Activated B cell treated with CpG ODN at 0.5 μM for 24 hours (primary cell): ENCODE measurements at places on chromosomes 16 and 17.
A peak's percentile ranks its signal among the peaks of the same experiment; 100 is the strongest.

GRCh38 chr17:49277638-49278037 is 47.1 kb upstream of the PHOSPHO1 start:
- no peaks in the 10 kb centered on the region for H3K36me3 ChIP-seq
- no peak overlapping the region for H3K4me3 ChIP-seq
- no peak for DNase-seq
- no peak overlapping the region for H3K27ac ChIP-seq

GRCh38 chr16:64983963-64984362 is 137.9 kb downstream of the CDH11 start:
- no peak overlapping the region for H3K4me3 ChIP-seq
- H3K27ac ChIP-seq = no peak overlapping the region
- no peaks in the 10 kb centered on the region for H3K4me1 ChIP-seq

- no peak overlapping the region for H3K4me3 ChIP-seq
- DNase-seq = no peak
- no peaks in the 10 kb centered on the region for H3K36me3 ChIP-seq
- no peaks in the 10 kb centered on the region for H3K27me3 ChIP-seq
- H3K27ac ChIP-seq = no peak overlapping the region
- H3K4me1 ChIP-seq = no peaks in the 10 kb centered on the region
These were observed 74.4 kb downstream of the COX10 start for GRCh38 chr17:14143688-14144087.

GRCh38 chr17:80354336-80354735 is 60.6 kb upstream of the ENDOV start:
- no peak overlapping the region for H3K4me3 ChIP-seq
- DNase-seq = no peak
- peaks cover 85% of the 10 kb centered on the region for H3K36me3 ChIP-seq
- no peaks in the 10 kb centered on the region for H3K4me1 ChIP-seq
- H3K27me3 ChIP-seq = no peaks in the 10 kb centered on the region

- H3K4me1 ChIP-seq = peaks cover 96% of the 10 kb centered on the region
- H3K4me3 ChIP-seq = peak overlapping the region; percentile 3
- DNase-seq = no peak
These were observed 113.2 kb downstream of the PRKCB start for GRCh38 chr16:23948949-23949411.

GRCh38 chr17:17570140-17570797 is 21.2 kb downstream of the PEMT start:
- H3K4me1 ChIP-seq = no peaks in the 10 kb centered on the region
- H3K27me3 ChIP-seq = no peaks in the 10 kb centered on the region
- H3K36me3 ChIP-seq = peaks cover 3% of the 10 kb centered on the region
- no peak for DNase-seq
- no peak overlapping the region for H3K27ac ChIP-seq
- H3K4me3 ChIP-seq = no peak overlapping the region
